ENCODE measurements at places on chromosomes 7 and 10.

DNA sequence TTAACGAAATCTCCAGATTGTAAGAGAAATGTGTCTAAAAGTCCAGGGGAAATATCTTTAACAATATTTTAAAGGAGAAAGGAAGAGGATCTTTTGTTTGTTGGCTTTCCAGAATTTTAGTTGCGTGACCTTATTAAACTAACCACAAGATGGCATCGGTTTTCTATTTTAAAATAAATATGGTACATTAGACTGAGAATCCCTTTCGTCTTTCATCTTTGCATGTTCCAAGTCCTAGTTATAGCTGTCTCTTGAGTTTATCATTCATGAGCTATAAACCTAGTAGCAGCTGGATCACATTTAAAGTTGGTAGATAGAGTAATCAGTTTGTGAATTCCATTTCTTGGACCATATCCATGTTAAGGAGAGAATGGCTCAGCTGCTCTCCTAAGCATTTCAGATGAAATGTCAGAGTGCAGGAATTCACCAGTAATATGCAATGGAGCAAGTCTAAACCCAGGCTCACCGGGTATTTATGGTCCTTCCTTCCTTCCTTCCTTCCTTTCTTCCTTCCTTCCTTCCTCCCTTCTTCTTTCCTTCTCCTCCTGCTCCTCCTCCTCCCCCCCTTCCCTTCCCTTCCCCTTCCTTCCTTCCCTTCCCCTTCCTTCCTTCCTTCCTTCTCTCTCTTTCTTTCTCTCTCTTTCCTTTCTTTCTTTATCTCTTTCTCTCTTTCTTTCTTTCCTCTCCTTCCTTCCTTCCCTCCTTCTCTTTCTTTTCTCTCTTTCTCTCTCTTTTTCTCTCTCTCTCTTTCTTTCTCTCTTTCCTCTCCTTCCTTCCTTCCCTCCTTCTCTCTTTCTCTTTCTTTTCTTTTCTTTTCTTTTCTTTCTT lies 57.8 kb upstream of the RAB18 start:
- peak; percentile 23 for DNase-seq

DNA sequence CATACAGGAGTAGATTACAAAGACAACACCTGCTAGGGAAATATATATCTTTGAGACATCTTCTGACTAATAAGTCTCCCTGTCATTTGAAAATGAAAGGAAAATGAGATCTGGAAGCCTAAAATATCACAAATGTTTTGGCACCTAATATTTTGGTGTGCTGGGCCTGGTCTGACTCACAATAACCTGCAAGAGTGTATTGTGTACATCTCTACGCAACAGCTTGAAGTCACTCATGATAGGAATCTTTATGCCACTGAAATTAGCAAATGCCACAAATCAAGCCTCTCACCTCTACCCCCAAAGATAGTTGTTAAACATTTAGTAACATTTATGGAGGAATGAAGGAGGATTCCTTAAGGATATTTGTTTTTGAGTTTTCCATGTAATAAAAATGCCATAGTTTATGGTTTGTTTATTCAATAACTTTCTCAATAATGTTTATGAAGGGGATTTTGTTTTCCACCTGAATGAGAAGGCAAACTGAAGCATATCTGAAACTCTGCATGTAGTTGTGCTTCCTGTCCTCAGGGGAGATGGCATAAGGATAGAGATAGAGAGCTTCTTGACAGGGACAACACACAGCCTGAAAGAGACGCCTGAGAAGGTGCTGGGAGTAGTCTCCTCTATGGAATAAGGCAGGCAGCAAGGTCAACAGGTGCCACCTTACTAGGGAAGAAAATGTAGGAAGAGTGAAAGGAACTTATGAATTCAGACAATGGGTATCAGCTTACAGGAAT lies 197.4 kb downstream of the AHR start:
- no peak for DNase-seq

DNA sequence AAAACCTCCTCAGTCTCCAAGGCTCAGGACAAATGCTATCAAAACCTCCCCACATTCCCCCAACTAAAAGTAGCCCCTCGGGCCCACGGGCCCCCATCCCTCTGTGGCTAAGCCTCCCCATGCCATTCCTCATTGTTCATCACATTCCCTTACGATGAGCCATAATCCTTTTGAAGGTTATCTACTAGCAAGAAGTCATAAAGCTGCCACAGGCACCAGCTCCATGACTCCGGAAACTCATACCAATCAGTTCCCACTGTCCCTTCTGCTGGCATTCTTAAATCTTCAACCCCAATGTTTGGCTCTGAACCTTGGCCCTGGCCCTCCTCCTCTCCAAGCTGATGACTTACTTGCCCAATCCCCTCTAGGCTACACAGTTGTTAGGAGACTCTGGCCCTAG lies 19.4 kb upstream of the TM9SF3 start:
- no peak for DNase-seq

GRCh38 chr7:90708841-90709317 lies 112.8 kb downstream of the CDK14 start:
- peak; percentile 38 for DNase-seq

GRCh38 chr10:17740668-17741067 lies 11.3 kb upstream of the TMEM236 start:
- no peak for DNase-seq

Data from HCT116 (cell line).